ENCODE measurements at places on chromosomes 4 and X.
A peak's percentile ranks its signal among the peaks of the same experiment; 100 is the strongest.

DNA sequence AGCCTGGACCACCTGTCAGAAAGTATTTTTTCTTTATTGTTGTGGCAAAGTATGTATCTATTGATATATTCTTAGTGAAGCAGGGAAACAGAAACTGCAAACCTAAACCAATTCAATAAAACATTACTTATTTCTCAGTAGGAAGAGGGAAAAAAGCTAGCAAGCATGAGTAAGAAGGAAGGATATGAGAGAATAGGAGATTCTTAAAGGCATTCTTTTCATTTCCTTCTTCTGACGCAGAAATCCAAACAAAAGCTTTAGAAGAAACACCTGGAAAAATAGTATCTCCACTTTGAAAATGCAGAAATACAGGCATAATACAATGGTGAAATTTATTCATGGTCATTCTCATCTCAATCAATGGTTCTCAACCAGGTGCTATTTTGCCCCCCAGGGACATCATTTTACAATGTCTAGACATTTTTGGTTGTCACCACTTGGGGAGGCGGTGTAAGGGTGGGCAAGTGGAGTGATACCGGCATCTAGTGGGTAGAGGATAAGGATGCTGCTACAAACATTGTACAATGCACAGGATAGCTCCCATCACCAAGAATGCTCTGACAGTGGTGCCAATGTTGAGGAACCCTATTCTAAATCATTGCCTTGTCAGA, 21.7 kb upstream of the ATXN3L start:
- no peak for DNase-seq

- DNase-seq = no peak
Observed at GRCh38 chrX:29295987-29296680, 708.9 kb downstream of the IL1RAPL1 start.

GRCh38 chrX:2928191-2928582, 952 bp downstream of the ARSD start:
- no peak for DNase-seq

- no peak for DNase-seq
Observed at GRCh38 chr4:119053245-119053644, 82.4 kb upstream of the MYOZ2 start.

- no peak for DNase-seq
Observed at GRCh38 chr4:184643731-184644130, 5.5 kb downstream of the CASP3 start.

GRCh38 chrX:18620349-18620748, 51.6 kb downstream of the RS1 start:
- DNase-seq = no peak

DNA sequence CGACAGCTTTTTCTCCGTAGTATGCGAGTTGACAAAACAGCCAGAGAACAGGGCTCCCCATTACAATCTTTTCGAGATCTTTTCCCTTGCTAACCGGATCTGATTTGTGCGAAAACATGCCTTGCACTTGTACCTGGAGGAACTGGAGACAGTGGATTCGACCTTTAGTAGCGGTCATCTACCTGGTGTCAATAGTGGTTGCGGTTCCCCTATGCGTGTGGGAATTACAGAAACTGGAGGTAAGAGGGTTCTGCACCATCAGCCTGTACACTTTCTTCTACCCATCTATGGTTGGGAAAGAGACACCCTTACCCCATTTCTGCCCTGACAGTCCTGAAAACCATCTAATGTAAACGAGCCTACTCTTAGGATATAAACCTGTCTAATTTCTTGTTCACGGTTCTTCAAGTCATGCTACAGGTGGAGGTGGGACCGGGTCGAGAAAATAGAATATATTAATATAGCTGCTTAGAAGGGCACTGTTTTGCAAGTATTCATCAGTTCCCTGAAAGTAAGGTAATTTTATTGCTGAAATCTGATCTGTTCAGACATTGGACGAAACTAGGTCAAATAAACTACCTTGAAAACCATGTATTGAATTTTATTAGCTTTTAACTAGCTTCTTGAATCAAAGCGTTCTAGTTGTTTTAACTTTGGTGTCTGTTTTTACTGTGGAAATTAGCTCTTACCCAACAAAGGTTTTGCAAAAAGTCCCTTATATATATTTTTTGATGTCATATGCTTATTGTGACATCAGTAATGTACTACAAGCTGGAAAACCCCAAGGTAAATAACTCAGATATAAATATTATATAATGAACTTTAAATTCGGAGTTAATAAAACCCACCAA, 869 bp downstream of the TMEM184C start:
- DNase-seq = no peak

DNA sequence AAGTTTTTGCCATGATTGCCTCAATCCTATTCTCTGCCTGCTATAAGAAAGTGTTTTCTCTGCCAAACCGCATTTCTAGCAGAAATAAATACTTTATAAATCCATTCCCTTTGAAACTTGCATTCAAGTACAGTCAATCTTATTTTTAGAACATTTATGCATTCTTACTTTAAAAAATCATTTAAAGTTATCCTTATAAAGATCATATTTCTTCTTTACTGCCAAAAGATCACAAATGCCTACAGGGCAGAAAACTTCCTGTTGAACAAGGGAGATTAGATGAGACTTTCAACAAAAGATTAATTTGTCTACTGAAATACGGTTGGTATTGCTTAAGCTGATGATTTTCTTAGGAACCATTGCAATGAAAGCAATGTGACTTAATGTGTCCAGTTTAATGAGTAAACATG, 207.2 kb upstream of the SLIT2 start:
- no peak for DNase-seq

- DNase-seq = no peak
Observed at GRCh38 chr4:40952672-40953071, 202.9 kb downstream of the NSUN7 start.

- peak; percentile 38 for DNase-seq
Observed at GRCh38 chr4:99811850-99812249, 4.8 kb upstream of the DAPP1 start.

GRCh38 chrX:138771047-138771446, 59.5 kb upstream of the FGF13 start:
- DNase-seq = no peak

GRCh38 chrX:42386681-42387080, 391.3 kb downstream of the PPP1R2C start:
- DNase-seq = no peak

GRCh38 chrX:119008110-119008744, 33.8 kb downstream of the LONRF3 start:
- DNase-seq = no peak

DNA sequence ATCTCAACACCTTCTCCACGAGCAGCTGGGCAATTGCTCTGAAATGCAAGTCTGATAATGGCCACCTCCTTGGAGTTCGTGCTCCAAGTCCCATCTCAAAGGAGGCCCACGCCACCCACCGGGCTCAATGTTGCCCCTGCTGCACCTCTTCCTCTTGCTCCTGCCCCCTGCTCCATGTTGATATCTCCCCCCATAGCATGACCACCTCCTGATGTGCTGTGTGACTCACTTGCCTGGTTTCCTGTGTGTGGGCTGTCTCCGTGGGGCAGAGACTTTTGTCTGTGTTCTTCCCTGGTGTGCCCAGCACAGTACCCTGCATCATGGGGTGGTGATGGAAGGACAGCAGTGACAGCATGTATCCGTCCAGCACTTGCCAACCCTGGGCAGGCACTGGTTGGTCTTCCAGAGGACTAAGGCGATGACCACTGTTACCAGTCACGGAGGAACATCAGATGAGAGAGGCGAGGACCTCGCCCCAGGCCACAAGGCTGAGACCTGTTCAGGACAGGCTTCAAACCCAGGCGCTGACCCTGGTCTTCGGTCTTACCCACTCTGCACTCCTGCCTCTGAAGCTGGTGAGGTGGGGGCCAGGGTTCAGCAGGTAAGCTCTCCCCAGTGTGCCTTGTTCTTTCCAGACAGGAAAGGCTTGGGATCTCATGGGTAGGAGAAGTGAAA, 104.6 kb upstream of the LRPAP1 start:
- no peak for DNase-seq

- no peak for DNase-seq
Observed at GRCh38 chr4:16334601-16335000, 108.3 kb upstream of the TAPT1 start.

DNA sequence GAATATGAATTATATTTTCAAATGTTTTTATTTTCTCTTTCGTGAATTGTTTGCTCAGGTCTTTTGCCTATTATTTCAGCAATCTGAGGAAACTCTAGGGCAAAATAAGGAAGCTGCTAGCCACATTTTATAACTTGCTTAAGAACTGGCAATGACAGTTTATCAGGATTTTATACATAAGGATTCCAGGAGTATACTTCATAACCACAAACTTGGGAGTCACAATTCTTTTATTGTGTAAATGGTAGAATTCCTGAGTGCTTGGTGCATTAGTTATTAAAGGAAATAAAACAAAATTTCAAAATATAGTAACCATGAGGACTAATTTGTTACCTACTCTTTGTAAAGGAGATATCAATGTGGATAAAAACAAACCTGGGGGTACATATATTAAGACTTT, 54.4 kb downstream of the PALLD start:
- no peak for DNase-seq

- DNase-seq = no peak
Observed at GRCh38 chr4:108486046-108486445, 134.3 kb upstream of the RPL34 start.

DNA sequence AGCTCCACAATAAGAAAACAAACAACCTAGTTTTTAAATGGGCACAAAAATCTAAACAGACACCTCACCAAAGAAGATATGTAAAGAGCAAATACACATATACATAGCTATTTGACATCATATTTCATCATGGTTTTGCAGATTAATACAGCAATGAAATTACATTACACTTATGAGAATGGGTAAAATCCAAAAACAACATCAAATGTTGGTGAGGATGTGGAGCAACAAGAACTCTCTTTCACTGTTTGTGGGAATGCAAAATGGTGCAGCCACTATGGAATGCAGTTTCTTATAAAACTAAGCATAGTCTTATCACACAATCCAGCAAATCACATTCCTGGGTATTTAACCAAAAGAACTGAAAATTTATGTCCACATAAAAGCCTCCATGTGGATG, 25.0 kb downstream of the TLR6 start:
- no peak for DNase-seq

- no peak for DNase-seq
Observed at GRCh38 chr4:109434007-109434971, 674 bp downstream of the SEC24B start.

- no peak for DNase-seq
Observed at GRCh38 chr4:136106753-136107152, 1425.5 kb downstream of the PCDH18 start.

DNA sequence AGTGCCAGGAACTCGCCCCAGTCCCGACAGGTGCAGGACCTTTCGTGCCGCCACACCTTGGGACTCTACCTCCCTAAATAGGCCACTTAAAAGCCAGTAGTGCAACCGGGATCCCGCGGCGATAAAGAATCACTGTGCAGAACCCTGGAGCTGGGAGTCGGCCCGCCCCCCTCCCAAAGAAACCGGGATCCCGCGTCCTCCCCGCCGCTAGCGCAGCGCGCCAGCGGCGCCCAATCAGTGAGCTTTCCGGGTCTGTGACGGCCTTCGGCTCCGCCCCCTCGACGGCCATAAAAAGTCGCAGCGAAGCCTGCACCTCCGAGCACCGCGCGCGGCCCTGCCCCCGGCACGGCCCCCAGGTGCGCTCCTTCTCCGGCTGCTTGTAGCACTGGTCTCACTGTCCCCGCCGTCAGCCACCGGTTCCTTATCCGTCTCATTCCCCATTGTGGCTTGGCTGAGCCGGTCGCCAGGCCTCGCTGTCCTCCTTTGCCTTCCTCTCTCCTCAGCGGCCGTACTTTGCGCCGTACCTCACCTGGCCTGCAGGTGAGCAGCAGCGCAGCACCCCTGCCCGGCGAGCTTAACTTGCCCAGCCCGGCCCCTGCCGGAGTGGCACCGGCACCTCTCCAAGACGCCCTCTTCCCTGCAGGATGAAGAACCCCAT, at the start of gene LRAT:
Gene LRAT (plus strand): TSS at position 318 of the 658 bp plus-strand sequence. CDS start 327 bp downstream, at position 645.
- DNase-seq = no peak

GRCh38 chr4:4852591-4853362, 6.7 kb upstream of the MSX1 start:
- no peak for DNase-seq

- DNase-seq = peak; percentile 74
Observed at GRCh38 chr4:26074712-26075430, 160.9 kb downstream of the SMIM20 start.

- no peak for DNase-seq
Observed at GRCh38 chrX:24306440-24306839, 7.4 kb downstream of the SUPT20HL2 start.

DNA sequence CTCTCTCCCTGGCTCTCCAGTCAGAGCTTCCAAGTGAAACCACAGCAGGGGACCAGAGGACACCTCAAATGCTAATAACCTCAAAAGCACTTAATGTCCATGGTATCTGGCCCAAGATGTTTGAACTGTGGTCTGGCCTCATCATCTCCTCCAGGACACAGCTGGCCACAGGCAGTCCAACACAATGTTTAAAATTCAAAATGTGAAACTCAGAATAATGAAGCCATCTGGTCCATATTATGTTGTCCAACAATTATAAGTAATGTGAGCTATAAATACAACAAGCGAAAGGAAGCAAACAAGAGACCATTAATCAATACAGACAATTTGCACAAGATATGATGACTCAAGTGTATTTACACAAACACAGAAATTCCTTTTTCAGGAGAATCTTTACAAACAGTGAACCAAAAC, 90.7 kb upstream of the S100G start:
- no peak for DNase-seq

- DNase-seq = no peak
Observed at GRCh38 chr4:8275548-8275910, 6.0 kb downstream of the HTRA3 start.

GRCh38 chr4:112523764-112524505, 8.0 kb upstream of the NEUROG2 start:
- peak; percentile 72 for DNase-seq

DNA sequence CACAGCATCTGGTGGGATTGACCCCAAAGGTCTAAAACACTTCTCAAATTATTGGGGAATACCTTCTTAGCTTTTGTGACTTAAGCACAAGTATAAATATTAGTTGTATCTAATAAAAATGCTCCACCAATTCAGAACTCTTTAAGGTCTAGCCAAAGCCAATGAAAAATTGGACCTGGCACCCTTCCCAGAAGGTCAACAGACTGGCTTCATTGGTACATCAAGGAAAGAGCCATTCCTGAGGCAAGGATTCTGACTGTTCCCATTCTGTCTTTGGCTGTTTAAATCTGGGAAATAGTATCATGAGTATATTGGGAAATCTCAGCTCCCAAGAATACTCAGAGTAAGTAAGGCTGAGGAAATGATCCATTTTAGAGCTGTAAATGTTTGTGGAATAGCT, 153.0 kb upstream of the TRPC5 start:
- DNase-seq = no peak

DNA sequence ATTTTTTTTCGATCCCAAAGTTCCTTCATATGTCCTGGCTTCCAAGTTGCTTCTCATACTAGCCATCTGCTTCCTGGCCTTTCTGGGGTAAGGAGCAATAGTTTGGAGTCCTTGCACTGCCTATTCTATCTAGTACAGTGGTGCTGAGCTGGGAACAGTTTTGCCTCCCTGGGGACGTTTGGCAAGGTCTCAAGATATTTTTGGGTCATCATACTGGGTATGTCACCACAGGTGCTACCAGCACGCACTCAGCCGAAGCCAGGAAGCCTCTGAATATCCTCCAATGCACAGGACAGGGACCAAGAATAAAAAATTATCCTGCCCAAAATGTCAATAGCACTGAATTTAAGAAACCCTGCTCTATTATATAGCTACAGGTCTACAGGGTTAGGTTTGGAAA, 35.4 kb upstream of the TMSB15B start:
- DNase-seq = no peak

GRCh38 chr4:7546152-7546808, 111.5 kb upstream of the PSAPL1 start:
- DNase-seq = no peak

- no peak for DNase-seq
Observed at GRCh38 chr4:8221985-8222384, 22.9 kb downstream of the SH3TC1 start.

- no peak for DNase-seq
Observed at GRCh38 chr4:28010577-28011240, 1150.1 kb downstream of the STIM2 start.
